ENCODE measurements at places on chromosomes 11 and 22.
A peak's percentile ranks its signal among the peaks of the same experiment; 100 is the strongest.

- DNase-seq: peak; percentile 37
These were observed 605 bp upstream of the COPB1 start for GRCh38 chr11:14500181-14500651.

DNA sequence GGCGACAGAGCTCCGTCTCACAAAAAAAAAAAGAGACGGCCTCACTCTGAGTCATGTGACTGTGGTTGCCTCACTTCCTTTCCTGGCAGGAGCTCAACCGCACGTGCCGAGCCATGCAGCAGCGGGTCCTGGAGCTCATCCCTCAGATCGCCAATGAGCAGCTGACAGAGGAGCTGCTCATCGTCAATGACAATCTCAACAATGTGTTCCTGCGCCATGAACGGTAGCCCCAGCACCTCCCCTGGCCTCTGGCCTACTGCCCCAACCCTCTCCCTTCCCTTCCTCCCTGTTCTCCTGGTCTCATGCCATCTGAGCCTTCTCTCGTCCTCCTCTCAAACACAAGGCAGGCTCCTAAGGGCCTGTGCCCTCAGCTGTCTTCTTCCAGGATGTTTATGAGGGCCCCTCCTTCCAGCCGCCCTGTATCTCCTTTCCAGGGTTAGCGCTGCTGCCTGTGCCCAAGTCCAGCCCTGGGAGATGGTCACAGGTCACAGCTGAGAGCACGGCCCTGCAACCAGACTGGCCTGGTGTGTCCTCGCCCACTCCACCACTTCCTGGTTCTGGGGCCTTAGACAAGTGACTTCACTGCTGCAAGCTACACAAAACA lies 30.7 kb downstream of the TOM1 start:
- peak; percentile 74 for DNase-seq

- DNase-seq: no peak
These were observed 26.0 kb upstream of the CBX7 start for GRCh38 chr22:39178206-39179111.

- no peak for DNase-seq
These were observed 305.5 kb upstream of the ISX start for GRCh38 chr22:34760276-34761008.

DNA sequence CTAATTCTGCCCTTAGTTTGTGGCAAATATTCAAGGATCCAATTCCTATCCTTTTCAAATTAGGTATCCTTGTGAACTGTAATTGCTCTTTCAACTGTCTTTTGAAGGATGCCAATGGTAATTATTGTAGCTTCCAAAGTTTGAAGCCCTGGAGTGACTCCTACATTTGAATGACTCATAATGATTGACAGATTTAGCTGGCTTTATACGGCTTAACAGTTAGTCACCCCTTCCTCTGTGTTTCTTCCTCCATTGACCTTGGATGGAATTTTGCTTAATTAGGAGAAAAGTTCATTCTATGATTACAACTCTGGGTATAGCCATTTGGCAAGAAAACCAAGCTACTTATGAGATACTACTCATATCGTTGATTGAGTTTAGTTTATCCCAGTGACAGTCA lies 639.3 kb upstream of the KIRREL3 start:
- DNase-seq: no peak

- DNase-seq: no peak
These were observed 3.3 kb upstream of the JAML start for GRCh38 chr11:118227865-118228785.

GRCh38 chr22:32957200-32957803 lies 100.9 kb downstream of the SYN3 start:
- DNase-seq: peak; percentile 68

DNA sequence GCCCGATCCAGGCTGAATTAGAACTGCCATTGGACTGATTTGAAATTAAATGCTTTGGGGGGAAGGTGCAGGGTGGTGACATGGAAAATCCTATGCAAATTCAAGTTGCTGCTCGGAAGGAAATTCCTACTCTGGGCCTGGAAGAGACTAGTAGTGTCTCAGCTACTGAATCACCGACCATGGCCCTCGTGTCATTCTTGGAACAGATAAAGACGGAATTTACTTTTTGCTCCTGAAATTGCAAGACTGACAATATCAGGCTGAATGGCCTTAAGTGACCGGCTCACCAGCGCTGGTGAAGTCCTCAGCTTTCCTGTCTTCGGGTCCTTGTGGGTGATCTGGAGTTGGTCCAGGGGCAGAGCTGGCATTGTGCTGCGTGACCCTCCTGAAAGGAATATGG lies 6.1 kb downstream of the ASCC2 start:
- DNase-seq: no peak

- DNase-seq: no peak
These were observed 1.1 kb downstream of the KCNQ1 start for GRCh38 chr11:2445746-2446551.

DNA sequence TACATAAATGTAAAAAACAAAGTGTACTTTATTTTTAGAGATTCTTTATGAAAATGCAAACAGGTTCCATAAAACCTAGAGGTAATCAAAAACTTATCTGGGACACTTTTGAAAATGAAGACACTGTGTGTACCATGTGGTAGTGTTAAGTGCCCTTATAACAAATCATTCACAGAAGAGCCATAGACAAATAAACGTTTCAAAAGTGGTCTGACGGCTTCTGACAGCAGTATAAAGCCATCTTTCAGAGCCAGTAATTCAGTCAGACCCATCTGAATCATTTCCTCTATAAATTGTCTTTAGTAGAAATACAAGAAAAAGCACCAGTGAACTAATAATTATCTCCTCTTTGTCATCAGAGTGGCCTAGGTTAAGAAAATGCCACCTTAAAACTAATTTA lies 100.0 kb downstream of the PAX6 start:
- no peak for DNase-seq

GRCh38 chr11:132610216-132610615 lies 922.1 kb downstream of the OPCML start:
- DNase-seq: no peak

DNA sequence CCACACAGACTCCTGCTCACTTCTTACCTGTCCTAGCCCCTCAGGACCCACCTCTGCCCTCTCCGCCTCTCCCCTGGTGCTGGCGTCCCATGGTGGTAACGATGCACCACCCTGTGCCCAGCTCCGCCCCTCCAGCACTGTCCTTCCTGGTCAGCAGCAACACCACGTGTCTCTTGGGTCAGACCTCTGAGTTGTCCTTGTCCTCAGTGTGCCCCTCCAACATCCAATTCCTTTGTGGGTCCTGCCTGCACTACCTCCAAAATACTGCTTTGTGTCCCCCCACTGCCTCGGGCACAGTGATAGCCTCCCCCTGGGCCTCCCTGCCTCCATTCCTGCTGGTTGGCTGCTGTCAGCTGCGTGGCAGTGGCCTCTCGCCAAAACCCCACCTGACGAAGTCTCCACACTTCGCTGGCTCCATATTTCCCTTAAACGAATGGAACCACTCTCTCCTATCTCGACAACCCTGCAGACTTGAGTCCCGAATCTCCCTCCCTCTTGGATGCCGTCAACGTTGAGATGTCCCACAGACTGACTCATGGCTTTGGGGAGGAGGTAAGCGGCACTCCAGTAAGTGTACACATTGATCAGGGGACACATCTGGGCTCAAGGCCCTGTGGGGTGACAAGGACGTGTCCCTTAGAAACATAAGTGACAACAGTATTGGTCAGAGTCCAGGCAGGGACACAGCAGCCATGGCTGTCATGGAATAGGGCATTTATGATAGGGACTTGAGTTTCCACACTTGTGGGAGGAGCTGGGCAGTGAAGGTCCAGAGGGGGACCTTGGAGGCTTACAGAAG lies 42.8 kb downstream of the SHISAL1 start:
- no peak for DNase-seq

DNA sequence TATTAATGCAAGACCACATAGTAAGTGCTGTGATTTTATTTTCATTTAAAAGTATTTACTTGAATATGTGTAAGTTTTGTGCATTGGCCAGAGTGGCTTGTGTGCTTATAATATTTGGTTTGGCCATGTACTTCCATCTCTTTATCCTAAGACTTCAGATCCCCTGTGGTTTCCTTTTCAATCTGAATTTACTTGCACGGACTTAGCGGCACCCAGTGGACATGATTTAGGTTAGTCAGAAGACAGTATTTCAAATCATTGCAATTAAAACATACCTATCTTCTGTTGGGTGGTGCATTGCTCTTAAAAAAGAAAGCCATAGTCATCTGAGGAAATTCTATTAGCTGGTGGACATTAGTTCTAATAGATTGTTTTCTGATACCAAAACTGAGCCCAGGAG lies 30.7 kb downstream of the PIWIL4 start:
- peak; percentile 9 for DNase-seq
